ENCODE measurements at places on chromosomes 6 and 20.

- H3K4me3 ChIP-seq, result no peak overlapping the region
- H3K4me1 ChIP-seq, result no peaks in the 10 kb centered on the region
- no peaks in the 10 kb centered on the region for H3K36me3 ChIP-seq
- no peak for DNase-seq
Measured at GRCh38 chr6:78810146-78810545, 57.2 kb upstream of the IRAK1BP1 start.

DNA sequence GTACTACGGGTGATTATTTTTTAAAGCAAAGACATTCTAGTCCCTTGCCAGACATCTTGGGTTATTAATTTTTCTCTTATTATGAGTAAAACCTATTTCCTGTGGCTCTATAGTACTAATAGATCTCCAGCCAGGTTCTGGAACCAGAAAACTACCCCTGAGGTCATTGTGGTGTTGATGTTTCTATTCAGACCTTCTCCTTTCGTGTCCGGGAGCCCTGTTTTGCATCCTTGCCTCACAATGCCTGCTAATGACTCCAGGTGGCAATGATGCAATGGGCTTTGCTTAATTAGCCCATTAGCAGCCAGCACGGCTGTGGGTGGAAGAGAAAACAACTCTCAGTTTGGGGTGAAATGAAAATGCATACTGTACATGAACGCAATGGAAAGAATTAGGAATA, 62.9 kb upstream of the ARG1 start:
- H3K4me3 ChIP-seq, result no peak overlapping the region
- no peaks in the 10 kb centered on the region for H3K27me3 ChIP-seq
- H3K27ac ChIP-seq, result no peak overlapping the region
- no peaks in the 10 kb centered on the region for H3K4me1 ChIP-seq

DNA sequence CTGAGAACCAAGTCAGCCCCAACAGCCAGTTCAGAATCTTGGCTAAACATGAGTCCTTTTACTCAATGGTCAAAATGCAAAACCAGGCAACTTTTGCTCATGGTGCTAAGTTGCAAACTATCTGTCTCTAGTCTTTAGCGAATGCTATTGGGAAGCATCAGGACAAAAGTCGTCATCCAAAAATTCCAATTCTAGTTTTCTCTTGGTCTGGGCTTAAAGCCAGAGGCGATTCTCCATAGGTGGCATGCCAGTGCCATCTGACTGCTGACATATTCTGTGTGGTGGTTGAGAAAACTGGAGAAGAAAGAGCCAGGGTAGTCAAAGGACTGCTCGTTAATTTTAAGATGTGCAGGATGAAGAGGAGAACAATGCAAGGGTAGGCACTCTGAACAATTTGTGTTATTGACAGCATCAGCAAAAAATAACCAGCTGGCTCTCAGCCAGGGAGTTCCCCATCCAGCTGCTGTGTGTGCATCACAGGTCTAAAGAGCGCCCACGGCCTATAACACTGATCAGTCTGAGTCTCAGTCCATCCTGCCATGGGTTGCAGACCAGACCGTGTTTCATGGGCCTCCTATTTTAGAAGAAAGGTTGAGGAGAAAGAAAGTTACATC, 313.6 kb downstream of the ALDH8A1 start:
- no peaks in the 10 kb centered on the region for H3K4me1 ChIP-seq
- H3K4me3 ChIP-seq, result no peak overlapping the region
- H3K27me3 ChIP-seq, result no peaks in the 10 kb centered on the region
- no peaks in the 10 kb centered on the region for H3K36me3 ChIP-seq

- peaks cover 28% of the 10 kb centered on the region for H3K4me1 ChIP-seq
- no peaks in the 10 kb centered on the region for H3K36me3 ChIP-seq
- H3K4me3 ChIP-seq, result no peak overlapping the region
- H3K27me3 ChIP-seq, result no peaks in the 10 kb centered on the region
- H3K27ac ChIP-seq, result peak overlapping the region; percentile 80
- DNase-seq, result no peak
Measured at GRCh38 chr20:41234546-41234945, 83.0 kb downstream of the ZHX3 start.

DNA sequence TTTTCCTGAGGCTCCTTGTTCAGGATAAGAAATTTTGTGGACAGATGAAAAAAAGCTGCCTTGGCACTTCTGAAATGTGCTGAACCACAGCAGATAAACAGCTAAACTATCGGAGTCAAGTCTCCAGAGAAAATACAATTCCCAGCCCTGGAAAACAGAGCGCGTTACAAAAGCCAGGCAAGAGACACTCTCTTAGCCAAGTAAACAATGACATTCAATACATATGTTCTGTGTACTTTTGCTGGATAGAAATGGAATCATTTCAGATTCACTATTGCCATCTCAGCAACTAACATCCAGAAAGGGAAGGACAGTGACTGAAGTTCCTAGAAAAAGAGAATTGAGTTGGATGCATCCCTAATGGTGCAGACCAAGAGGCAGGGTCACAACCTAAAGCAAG, 196.8 kb upstream of the NRSN1 start:
- H3K4me3 ChIP-seq, result no peak overlapping the region
- H3K36me3 ChIP-seq, result no peaks in the 10 kb centered on the region
- no peaks in the 10 kb centered on the region for H3K4me1 ChIP-seq
- no peak overlapping the region for H3K27ac ChIP-seq
- no peak for DNase-seq

- no peaks in the 10 kb centered on the region for H3K27me3 ChIP-seq
- DNase-seq, result no peak
- no peak overlapping the region for H3K27ac ChIP-seq
- peaks cover 8% of the 10 kb centered on the region for H3K4me1 ChIP-seq
- no peak overlapping the region for H3K4me3 ChIP-seq
Measured at GRCh38 chr20:21237956-21238799, 65.0 kb upstream of the XRN2 start.

GRCh38 chr6:68711386-68712000, 76.4 kb downstream of the ADGRB3 start:
- H3K27me3 ChIP-seq, result no peaks in the 10 kb centered on the region
- H3K27ac ChIP-seq, result no peak overlapping the region
- H3K4me1 ChIP-seq, result no peaks in the 10 kb centered on the region
- H3K36me3 ChIP-seq, result no peaks in the 10 kb centered on the region

DNA sequence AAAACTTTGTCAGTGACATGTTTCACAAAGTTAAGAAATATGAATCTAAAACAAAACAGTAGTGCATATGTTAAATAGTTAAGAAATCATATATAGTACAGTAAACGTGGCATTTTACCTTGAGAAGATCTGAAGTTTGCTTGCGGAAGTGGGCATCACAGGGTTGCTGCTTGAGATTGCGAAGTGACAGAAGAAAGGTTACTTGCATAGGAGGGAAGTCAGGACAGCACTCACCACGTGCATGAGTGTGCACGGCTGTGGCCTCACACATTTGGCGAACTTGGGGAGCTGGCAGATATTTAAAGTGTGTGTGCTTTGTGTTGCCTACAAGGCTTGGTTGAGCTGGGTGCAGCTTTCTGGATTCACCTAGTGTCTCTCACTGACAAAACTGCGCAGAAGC, 431.5 kb upstream of the ARID1B start:
- no peaks in the 10 kb centered on the region for H3K27me3 ChIP-seq
- DNase-seq, result no peak
- no peak overlapping the region for H3K4me3 ChIP-seq
- no peak overlapping the region for H3K27ac ChIP-seq

GRCh38 chr6:154359161-154359574, 2.6 kb upstream of the IPCEF1 start:
- H3K4me3 ChIP-seq, result peak overlapping the region; percentile 41
- H3K27ac ChIP-seq, result no peak overlapping the region
- no peak for DNase-seq
- no peaks in the 10 kb centered on the region for H3K4me1 ChIP-seq
- H3K36me3 ChIP-seq, result no peaks in the 10 kb centered on the region

DNA sequence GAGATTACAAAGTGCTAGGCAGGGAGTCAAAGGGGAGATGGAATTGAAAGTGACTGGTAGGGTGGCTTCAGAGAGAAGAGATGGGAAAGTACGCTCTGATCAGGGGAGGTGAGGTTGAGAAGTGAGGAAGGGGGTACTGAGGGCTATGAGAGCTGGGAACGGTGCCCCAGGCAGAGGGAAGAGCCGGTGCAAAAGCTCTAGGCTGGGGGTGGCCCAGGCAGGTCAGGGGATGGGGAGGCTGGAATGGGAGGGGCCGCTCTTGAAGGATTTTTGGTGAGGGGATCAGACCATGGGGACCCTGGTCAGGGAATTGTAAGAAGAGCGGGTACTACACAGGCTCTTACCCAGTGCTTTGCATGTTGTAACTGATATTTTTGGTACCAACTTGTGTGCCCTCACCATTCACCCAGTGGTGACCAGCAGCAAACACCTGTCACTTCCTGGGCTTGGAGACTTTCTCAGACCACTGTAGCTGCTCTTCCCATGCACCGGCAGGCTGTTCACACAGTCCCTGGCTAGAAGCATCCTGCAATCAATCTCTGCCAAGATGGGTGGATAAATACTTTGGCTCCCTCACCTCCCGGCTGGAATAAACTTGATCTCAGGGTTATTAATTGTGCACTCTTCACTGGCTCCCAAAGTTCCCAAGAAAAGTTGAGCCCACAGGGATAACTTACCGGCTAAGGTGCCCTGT, 24.0 kb downstream of the PCK1 start:
- no peaks in the 10 kb centered on the region for H3K27me3 ChIP-seq
- H3K4me3 ChIP-seq, result no peak overlapping the region
- H3K27ac ChIP-seq, result no peak overlapping the region

GRCh38 chr6:110755411-110755834, 59.8 kb downstream of the CDK19 start:
- no peak overlapping the region for H3K27ac ChIP-seq
- H3K36me3 ChIP-seq, result no peaks in the 10 kb centered on the region
- DNase-seq, result no peak
- H3K4me3 ChIP-seq, result no peak overlapping the region
- no peaks in the 10 kb centered on the region for H3K27me3 ChIP-seq
- no peaks in the 10 kb centered on the region for H3K4me1 ChIP-seq

GRCh38 chr20:5788385-5788895, 38.2 kb downstream of the SHLD1 start:
- no peak overlapping the region for H3K27ac ChIP-seq
- H3K36me3 ChIP-seq, result no peaks in the 10 kb centered on the region
- no peaks in the 10 kb centered on the region for H3K27me3 ChIP-seq
- peaks cover 9% of the 10 kb centered on the region for H3K4me1 ChIP-seq

GRCh38 chr6:116562614-116563013, 8.7 kb upstream of the RWDD1 start:
- no peak overlapping the region for H3K4me3 ChIP-seq
- no peak overlapping the region for H3K27ac ChIP-seq
- H3K27me3 ChIP-seq, result no peaks in the 10 kb centered on the region
- H3K36me3 ChIP-seq, result no peaks in the 10 kb centered on the region
- H3K4me1 ChIP-seq, result no peaks in the 10 kb centered on the region
- DNase-seq, result no peak

DNA sequence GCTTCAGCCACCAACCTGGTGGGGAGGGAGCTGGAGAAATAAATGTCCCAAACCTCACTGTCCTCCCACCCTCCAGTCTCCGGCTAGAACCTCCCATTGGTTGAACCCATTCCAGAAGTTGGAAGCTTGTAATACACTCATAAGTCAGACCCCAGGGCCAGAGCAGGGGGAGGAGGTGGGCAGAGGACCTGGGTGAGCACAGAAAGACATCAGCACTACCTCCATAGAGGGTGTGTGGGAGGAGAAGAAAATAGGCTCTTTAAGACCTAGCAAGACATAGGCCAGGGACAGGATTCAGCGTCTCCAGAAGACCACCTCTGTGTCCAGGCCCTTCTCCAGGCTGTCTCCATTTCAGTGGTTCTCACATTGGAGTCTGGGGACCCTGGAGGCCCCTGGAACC, 73.3 kb upstream of the TOP1 start:
- no peaks in the 10 kb centered on the region for H3K27me3 ChIP-seq
- DNase-seq, result no peak
- no peaks in the 10 kb centered on the region for H3K4me1 ChIP-seq
- no peak overlapping the region for H3K4me3 ChIP-seq

DNA sequence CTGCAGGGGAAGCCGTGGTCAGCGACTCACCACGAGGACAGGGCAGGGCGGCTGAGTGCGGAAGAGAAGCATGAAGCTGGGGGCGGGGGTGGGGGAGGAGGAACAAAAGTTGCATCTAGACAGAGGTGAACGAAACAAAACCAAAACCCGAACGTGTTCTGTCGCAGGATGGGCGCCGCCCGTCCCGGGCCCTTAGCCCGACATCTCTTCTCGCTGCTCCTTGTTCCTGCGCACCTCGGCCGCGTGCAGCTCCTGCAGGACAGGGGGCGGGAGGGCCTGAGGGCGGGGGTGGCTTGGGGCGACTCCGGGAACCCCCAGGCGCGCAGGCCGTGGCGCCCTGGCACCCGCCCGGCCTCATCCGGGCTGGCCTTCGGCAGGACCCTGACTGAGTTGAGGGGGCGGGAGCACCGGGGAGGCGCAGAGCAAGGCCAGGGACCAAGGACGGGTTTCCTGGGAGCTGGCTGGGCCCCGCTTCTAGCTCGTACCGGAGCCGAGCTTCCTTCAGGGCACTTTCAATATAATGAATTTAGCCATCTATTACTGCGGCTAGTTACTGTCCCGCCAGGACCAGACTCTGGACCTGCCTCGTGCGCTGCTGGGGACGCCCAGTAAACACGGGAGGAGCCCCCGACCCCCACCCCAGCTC, 12.0 kb downstream of the STMN3 start:
- no peaks in the 10 kb centered on the region for H3K36me3 ChIP-seq
- peak overlapping the region; percentile 47 for H3K27ac ChIP-seq
- H3K4me1 ChIP-seq, result peaks cover 8% of the 10 kb centered on the region
- DNase-seq, result no peak
- H3K27me3 ChIP-seq, result no peaks in the 10 kb centered on the region

GRCh38 chr6:119350952-119351372, 1.4 kb upstream of the MAN1A1 start:
- H3K4me1 ChIP-seq, result peaks cover 36% of the 10 kb centered on the region
- H3K4me3 ChIP-seq, result peak overlapping the region; percentile 98
- H3K27me3 ChIP-seq, result no peaks in the 10 kb centered on the region
- H3K27ac ChIP-seq, result peak overlapping the region; percentile 98
- no peaks in the 10 kb centered on the region for H3K36me3 ChIP-seq
- no peak for DNase-seq

DNA sequence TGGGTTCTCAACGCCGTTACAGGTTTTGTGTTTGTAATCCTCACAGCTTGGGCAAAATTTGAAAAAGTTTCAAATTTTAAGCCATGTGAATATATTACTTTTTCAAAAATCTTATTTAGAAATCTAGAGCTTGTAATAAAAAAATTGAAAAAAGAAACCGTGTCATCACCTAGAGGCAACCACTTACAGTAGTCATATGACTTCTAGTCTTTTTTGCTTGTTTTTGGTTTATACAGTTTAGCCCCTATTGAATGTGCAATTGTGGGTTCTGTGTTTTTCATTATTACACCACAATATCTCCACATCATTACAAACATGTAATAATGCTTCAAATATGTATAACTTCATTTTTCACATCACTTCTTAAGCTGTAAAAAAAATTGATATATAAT, 888 bp downstream of the DYNLRB1 start:
- peak overlapping the region; percentile 79 for H3K4me3 ChIP-seq
- peaks cover 48% of the 10 kb centered on the region for H3K4me1 ChIP-seq
- H3K36me3 ChIP-seq, result no peaks in the 10 kb centered on the region
- H3K27me3 ChIP-seq, result no peaks in the 10 kb centered on the region

Measured in thoracic aorta (tissue), 2 donors.